Activated CD4-positive, alpha-beta T cell treated with anti-CD3 and anti-CD28 coated beads, Interleukin-2, amount 10 ng/mL, durations not matched to agents 24 days and 14 days (primary cell): ENCODE measurements at places on chromosomes 6 and 20. TPM values are rescaled to one million over a fixed set of nuclear protein-coding genes. Genes with fewer than 3 reads are reported as not detected.

DNA sequence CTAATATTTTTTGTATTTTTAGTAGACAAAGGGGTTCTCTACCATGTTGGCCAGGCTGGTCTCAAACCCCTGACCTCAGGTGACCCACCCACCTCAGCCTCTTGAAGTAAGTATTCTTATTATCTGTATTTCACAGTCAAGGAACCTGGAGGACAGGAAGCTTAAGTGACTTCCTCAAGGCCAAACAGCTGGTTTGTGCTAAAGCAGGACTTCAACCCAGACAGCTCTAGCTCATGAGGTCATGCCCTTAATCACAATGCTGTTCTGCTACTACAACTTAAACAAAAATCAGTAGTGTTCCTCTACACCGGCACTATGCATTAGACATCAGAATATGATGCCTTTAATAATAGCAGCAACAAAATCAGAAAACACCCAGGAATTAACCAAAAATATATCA is 168.9 kb downstream of the ADGB start:
- DNase-seq = no peak

DNA sequence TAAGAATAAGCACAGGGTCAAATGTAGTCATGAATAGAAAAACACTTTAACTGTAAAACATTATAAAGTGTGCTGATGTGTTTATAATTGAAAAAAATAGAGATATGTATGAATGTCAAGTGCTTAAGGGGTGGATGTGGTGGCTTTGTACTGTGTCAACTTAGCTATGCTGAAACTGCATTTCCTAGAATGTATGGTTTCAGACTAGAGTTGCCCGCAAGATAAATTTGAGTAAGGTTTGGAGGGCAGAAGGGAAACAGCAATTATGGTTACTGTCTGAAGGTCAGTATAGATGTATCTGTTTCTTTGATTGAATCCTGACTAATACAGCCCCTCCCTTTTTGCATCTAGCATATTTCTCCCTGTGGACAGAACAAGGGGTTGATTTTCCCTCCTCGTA is 288.1 kb upstream of the MOCS1 start:
- DNase-seq = no peak

DNA sequence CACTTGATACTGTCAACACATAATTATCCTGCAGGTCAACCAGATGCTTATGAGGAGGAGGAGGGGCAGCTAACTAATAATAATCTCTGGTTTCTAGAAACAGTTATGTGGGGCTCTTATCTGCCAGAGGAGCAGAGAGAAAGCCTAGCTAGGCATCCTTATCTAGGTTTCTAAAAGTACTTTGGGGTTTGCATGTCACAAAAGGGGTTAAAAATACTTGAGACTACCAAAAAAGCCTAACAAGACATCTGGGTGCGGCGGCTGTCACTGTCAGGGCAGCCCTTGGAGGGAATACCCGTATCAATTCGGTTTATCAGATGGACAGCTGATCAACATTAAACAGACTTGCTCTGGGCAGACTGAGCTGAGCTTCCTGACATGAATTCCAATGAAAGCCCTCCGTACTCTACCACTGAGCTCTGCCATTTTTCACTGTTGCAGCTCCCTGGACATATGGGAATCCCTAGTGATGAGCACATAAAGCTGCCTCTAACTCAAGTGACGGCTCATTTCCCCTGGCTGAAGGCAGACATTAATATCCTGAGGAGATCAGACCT is 166.6 kb downstream of the PDSS2 start:
- no peak for DNase-seq

DNA sequence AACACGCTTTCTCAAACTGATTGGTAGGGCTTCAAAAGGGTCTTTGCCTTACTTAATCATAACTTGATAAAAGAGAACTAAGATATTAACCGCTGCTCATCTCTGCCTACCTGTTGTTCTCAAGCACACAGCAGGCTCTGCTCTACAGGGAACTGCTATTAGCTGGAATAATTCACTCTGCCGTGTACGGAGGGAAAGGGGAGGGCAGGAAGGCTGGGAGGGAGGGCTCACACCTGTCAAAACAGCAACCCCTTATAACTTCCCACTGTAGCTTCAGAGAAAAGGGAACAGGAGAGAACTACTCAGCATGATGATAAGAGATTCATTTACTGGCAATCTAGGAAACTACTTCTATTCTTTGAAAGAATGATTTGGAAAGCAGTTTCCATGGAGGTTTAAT is 75.1 kb downstream of the ZMYND8 start:
- no peak for DNase-seq

DNA sequence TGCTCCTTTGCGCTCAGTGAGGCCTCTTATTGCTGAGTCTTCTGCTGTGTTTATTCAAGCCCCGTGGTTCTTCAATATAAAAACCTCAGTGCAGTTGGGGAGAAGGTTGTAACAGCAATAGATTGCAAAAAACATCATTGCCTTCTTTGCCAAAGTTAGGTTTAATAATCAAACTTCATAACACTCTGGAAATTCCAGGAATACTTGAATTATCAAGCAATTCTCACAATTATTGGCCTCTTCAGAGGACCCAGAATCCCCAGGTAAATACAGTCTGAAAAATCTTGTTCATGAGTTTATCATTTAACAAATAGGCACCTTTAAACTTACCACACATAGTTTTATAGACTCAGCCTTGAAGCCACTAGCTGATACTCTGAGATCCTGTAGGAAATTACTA is 213.6 kb downstream of the OGFRL1 start:
- DNase-seq = no peak

GRCh38 chr6:63352069-63352543 is 32.3 kb upstream of the LGSN start:
- no peak for DNase-seq

- no peak for DNase-seq
These were observed 31.0 kb upstream of the OSTM1 start for GRCh38 chr6:108105571-108105970.

GRCh38 chr6:53536561-53536960 is 8.3 kb downstream of the GCLC start:
- no peak for DNase-seq

DNA sequence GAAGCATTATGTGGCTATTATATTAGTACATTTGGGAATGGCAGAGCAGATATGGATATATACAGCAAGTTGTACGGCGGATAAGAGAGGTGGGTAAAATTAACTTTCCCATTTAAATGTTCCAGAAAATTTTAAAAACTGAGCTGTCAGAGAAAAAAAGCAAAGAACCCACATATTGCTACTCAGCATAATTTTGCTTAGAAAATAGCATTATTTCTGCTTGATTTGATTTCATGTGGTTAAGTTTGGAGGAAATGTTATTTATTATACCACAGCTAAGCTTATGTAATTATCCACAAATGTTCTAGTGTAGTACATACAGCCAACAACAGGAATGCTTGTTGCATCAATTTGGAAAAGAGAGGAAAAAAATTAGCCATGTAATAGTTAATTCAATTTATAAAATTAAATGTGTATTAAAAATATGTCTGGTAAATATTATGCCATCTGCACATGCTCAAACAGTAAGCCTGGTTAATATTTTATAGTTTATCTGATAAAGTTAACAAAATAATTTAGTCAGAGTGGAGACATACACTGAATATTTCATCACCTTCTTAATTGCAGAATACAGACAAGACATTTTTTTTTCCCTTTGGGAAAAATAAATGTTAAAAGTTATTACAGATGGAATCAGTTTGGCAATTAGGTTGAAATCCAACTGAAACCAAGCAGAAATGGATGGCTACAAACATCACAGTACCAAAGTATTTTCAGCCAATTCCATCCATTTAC is 172.1 kb upstream of the ID4 start:
- DNase-seq = no peak

OPN5 gene
- not detected in 2 replicates for total RNA-seq

MOXD1 gene
- 0.12 TPM in 1 of 2 replicates, not detected in the other for total RNA-seq

GSTA2 gene
- not detected in 2 replicates for total RNA-seq
